ENCODE measurements at places on chromosomes 6 and 20.
A peak's percentile ranks its signal among the peaks of the same experiment; 100 is the strongest.

DNA sequence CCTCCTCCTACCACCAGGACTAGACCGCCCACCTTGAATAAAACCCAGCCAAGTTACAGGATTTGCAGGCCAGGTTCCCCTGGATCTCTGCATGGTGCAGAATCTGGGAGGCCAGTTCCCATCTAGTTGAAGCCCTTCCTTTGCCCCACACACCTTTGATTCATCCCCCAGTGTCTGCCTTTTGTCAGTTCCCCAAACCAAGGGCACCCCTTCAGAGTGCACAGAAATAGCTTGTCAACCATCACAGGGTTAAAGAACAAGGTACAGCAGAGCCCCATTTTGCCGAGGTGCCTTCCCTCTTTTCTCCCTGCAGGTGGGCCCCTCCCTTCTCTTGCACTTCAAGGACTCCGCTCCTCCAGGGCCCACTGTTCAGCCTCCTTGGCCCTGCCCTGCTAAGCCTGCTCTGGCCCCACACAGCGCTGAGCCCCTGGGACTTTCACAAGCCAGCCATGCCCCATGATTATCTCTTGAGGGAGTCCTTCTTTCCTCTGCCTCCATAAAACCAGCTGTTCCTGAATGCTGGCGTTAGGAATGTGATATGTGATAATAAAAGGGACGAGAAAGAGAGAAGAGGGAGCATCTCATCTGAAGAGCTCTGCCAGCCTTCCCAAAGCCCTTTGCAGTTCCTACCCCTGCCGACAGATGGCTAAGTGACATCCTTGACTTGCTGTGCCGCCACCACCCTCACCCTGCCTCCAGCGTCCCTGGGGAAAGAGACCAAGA, 280.3 kb downstream of the CDC5L start:
- peak; percentile 39 for DNase-seq

DNA sequence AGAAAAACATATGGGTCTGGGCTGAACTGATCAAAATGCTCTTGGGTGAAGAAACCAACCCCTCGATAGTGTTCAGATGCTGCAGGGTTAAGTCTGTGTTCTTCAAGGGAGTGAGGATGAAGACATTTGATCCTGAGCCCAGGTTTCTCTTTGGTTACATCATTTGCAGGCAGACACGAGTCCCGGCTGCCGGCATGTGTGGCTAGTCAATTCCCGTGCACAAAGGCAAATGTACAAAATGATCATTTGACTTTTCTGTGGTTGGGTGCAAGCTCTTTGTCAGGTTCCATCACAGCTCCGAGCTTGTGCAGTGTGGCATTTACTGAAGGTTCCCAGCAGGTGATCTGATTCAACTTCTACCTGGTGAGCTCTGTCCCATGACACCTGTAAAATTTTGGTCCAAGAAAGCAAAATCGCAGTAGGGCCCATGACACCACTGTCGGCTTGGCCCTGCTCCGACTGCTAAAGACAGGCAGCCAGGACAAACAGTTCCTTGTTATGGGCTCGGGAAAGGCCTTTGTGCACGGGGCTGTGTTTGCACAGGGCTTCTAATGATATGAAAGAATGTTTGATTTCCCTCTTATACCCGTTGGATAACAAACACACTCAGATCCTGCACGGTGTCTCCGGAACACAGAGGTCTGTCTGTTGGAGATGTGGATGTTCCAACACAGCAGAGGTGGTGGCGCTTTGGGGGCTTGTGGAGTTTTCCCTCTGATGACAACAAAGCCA, 46.9 kb downstream of the GJA10 start:
- peak; percentile 77 for DNase-seq

DNA sequence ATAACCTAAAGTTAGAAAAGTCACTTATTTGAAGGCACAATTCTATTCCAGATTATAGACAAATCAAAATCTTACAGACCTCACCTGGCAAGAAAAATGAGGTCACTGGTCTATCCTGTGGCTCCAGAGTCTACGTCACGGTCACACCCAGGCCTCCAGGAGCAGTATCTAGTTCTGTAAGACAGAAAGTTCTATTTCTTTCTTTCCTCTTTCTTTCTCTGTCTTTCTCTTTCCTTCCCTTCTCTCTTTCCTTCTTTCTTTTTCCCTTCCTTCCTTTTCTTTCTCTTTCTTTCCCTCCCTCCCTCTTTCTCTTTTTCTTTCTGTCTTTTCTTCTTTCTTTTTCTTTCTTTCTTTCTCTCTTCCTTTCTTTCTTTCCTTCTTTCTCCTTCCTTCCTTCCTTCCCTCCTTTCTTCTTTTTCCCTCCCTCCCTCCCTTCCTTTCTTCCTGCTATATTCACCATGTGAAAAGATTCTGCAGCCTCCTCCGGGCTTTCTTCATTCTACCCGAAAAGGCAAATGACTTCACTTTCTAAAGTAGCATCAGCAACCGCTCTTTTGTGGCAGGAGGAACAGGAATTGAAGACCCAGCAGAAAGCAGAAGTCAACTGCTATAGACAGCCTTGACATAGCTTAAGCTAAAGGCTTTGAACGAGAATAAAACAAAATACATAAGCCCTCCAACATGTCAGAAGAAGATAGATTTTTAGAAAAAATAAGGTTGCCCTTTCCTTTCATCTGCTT, 83.9 kb upstream of the SIRPG start:
- DNase-seq: no peak

DNA sequence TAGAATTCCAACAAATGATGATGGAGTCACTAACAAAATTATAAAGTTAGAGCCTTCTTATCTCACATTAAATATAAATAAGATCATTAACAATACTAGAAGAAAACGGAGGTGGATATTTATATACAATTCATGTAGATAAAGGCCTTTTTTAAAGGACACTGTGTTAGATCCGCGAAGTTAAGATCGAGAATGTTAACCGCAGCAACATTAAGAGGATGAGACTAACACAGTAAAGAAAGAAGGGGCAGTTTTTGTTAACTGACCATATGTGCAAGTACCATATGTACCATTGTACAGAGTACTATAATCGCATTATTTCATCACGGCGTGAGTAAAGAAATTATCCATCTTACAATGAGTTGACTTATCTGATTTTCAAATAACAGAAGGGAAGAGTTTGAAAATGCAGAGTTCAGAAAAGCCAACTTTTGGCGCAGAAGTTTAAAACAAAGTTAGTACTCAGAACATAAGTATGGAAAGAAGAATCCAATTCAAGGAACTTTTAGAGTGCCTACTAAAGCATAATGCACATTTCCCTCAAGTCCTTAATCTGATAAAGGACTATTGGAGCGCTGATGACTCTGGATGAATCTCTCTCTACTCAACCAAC, 1.4 kb downstream of the FBXL4 start:
- DNase-seq: no peak

GRCh38 chr20:44572551-44573500, 9.6 kb upstream of the PKIG start:
- DNase-seq: no peak

GRCh38 chr6:136440203-136440602, 110.0 kb downstream of the MAP7 start:
- DNase-seq: no peak

DNA sequence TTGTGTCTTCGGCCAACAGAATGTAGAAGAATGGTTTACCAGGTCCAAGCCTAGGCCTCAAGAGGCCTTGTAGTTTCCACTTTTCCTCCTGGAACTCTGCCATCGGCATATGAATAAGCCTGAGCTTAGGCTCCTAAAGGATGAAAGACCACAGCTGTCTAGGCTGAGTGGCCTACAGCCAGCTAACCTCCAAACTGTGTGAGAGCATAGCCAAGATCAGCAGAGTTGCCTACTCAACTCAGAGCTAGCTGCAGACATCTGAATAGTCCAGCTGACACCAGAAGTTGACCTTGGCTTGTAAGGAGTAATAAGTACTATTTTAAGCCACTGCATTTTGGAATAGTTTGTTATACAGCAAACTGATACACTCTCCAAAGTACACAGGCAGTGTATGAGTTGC, 52.6 kb upstream of the SMIM29 start:
- DNase-seq: no peak

DNA sequence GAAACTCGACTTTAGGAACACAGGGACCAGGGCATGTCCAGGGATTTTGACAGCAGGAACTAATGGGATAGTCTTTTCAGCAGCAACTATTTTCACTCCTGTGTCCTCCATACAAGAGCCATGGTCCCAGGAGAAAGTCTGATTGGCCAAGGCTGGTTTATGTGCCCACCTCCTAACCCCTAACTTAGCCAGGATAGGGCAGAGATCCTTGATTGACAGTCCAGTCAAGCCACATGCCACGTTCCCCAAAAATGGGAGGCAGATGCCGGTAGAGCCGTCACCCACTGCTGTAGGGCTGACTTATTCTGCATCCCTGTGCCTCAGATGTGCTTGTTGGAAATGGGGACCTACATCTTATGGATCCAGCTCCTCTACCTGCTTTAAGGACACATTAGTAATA, 22.3 kb downstream of the SLC2A10 start:
- no peak for DNase-seq

- DNase-seq: peak; percentile 67
Observed at GRCh38 chr20:48921883-48922820, 641 bp downstream of the ARFGEF2 start.

- no peak for DNase-seq
Observed at GRCh38 chr6:108751851-108752732, 96.1 kb upstream of the ARMC2 start.

DNA sequence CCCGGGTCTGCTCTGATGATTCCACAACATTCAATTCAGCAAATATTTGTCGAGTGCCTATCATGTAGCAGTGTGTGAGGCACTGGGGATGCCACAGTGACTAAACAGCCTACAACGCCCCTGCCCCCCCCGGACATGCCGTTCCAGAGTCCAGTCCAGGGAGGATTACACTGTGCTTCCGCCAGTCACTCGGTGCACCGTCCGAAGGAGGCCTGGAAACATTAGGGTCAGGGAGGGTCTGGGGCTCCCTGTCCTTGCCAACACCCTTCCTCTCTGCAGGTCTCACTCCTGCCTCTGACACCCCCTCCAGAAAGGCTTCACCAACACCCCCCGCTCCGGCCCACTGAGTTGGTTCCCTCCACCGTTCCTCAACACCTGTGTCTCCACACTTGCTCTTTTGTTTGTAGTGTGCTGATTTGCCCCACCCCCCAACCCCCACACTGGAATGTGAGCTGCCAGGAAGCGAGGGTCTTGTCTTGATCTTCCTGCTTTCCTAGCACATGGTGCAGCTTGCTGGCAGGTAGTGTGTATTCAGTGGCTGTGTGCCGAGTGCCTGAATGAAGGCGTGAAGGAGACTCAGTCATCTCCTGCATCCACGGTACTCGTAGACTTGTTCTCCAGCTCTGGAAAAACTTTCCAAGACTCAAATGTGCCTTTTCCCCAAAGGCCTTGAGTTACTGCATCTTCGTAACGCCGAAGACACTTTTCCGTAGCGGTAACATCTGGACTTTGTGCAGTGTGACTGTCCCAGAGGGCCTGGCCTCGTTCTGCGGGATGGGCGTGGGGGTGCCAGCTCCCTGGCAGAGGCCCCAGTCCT, 150.4 kb downstream of the ZDHHC14 start:
- DNase-seq: peak; percentile 100

- peak; percentile 52 for DNase-seq
Observed at GRCh38 chr20:5033566-5033965, 32.3 kb upstream of the SLC23A2 start.

DNA sequence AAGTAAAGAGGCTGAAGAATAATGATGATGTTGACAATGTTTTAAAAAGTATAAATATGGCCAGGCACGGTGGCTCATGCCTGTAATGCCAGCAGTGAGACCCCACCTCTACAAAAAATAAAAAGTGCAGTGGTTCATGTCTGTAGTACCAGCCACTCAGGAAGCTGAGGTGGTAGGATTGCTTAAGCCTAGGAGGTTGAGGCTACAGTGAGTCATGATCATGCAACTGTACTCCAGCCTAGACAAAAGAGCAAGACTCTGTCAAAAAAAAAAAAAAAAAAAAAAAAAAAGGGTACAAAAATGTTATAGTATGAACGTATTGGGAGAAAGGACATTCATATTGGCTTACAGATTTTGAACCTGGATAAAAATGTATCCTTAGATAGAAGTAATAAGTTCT, 543.1 kb upstream of the IRAK1BP1 start:
- DNase-seq: no peak

DNA sequence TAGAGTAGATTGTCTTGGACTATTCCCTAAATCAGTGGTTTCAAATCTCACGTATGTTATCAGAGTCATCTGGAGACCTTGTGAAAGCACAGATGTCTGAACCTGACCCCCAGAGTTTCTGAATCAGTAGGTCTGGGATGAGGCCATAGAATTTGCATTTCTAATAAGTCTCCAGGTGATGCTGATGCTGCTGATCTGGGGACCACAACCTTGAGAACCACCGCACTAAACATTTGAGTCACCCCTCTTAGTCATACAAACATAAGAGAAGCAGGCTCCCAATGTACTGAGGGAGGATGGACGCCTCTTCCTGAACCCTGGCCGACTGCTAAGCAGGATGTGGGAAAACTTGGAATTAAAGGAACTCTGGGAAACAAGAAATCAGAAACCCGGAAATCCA, 187.8 kb upstream of the PRDM1 start:
- DNase-seq: no peak

DNA sequence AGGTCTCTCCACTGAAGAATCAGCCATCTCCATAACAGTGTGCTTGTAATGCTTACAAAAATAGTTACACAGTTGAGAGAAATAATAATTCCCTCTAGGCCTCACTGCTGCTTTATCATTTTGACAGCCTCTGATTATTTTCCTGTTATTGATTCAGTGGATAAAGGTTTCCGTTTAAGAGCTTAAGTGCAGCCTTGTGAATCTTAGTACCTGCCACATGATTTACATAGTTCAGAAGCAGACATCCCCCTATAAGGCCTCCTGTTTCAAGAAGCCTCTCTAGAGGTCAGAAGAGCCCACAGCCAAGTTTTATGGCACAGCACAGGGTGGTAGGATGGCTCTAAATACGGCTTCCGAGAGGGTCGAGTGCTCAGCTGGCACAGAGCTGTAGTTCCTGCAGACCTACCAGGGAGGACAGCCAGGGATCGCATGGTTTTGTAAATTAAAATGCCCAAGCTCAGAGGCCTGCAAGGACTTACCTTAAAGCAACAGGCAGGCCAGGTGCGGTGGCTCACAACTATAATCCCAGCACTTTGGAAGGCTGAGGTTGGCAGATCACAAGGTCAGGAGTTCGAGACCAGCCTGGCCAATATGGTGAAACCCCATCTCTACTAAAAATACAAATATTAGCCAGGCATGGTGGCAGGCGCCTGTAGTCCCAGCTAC, 17.6 kb upstream of the PYGB start:
- no peak for DNase-seq

DNA sequence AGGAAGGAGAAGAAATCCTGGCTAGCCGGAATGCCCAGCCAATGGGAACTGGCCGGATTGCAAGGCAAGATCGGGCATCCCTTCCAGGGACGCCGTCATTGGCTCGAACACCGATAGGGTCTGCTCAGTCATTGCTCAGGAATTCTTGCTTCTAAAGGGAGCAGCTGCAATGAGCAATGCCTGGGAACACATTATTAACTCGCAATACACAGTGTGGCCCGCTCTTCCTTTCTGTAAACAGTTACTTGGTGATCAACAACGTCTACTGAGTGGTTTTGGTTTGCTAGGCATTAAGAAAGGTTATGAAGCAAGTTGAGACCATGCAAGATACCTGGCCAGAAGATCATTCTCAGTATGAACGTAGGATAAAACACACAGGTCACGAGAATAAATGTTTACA, 165.4 kb upstream of the CITED2 start:
- peak; percentile 52 for DNase-seq

GRCh38 chr6:70351461-70351860, 48.6 kb upstream of the COL9A1 start:
- no peak for DNase-seq

All from HepG2 (cell line).